ENCODE measurements at places on chromosomes 7 and 10.

- no peak for DNase-seq
Measured at GRCh38 chr7:70631718-70632117, 500.2 kb upstream of the GALNT17 start.

- no peak for DNase-seq
Measured at GRCh38 chr7:22787951-22788350, 34.7 kb downstream of the TOMM7 start.

- DNase-seq, result no peak
Measured at GRCh38 chr10:78181381-78182055, 147.9 kb downstream of the RPS24 start.

- DNase-seq, result peak; percentile 32
Measured at GRCh38 chr7:36723951-36724664, at the start of gene AOAH. AOAH (minus strand) TSS chr7:36724494; CDS start chr7:36724148, 346 bp downstream.

DNA sequence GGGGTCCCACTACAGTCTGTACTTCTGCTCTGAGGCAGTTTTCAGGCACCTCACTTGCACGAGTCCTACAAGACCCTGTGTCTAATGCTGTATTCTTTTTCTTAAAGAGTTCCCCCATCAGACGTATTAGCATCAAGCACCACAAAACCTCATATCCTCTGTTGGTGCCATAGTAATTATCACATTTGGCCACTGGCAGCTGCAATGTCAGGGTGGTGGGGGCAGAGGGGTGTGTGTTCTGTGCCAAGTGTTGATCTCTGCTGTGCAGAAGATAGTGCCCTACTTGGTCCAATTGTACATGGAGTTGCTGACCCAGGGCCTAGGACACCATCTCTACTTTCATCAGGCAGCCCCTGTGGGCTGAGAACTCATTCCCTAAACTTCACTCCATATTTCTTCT is 20.0 kb upstream of the JAZF1 start:
- no peak for DNase-seq

DNA sequence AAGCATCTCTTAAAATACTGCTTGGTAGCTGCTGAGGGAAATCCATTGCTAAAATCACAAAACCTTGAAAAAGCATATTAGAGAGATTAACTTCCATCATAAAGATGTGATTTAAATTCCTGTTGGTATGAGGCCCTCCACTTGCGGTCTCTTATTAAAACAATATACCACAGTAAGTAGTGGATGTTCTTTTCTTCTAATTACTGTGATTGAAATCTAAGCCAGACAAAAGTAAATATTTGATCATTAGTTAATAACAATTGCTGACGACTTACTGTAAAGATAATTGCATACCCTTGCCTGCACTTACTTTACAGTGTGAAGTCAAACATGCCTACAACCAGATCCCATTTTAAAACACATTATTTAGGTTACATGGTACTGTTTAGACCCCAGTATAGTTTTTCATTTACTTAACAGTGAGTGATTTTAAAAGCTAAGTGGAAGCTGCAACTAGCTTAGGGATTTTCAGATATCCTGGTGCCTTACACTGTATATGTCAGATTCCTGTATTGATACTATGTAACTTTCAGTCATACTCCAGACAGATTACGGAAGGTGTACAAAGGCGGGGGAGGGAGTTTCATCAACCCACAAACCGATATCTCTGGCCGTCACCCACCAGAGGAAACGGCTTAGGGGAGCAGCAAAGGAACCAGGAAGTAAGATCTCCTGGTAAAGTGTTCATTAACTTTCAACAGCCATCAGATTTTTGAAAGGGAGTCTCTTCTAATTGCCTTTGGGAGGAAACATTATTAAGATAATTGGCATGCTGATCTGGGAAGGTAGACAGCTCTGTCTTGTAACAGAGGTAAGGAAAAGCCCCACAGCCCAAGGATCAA is 986 bp downstream of the NRP1 start:
- DNase-seq, result no peak

- no peak for DNase-seq
Measured at GRCh38 chr7:23100697-23101096, 4.9 kb upstream of the KLHL7 start.

- no peak for DNase-seq
Measured at GRCh38 chr10:100996678-100997359, 2.8 kb upstream of the LZTS2 start.

GRCh38 chr7:91398341-91398740 is 134.1 kb downstream of the FZD1 start:
- no peak for DNase-seq

DNA sequence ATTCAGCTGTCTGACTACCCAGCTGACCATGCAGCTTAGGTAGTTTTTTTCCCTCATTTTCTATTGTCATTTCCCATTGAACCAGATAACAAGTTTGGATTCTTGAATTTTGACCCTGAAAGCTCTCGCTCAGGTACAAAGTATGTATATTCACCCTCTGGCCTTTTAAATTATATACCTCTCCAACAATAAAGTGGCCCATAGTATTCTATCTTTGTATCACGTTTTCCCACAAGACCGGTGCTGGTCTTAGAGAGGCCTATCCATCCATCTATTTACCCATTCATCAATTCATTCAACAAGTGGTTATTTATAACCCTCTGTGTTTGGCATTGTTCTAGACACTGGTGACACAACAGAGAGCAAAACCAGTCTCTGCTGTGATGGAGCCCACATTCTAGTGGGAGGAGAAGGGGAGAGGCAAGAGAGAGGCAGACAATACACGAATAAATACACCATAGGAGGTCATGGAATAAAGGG is 35.2 kb upstream of the NPSR1 start:
- no peak for DNase-seq

DNA sequence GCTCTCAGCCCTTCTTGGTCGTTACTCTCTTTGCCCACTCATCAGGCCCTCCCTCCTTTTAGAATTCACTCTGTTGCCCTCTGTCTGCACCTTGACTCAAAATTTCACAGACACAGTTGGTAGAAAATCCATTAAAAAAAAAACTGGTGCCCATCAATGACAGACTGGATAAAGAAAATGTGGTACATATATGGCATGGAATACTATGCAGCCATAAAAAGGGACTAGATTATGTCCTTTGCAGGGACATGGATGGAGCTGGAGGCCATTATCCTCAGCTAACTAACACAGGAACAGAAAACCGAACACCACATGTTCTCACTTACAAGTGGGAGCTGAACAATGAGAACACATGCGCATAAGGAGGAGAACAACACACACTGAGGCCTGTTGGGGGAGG is 115.7 kb downstream of the PARP12 start:
- DNase-seq, result no peak

- no peak for DNase-seq
Measured at GRCh38 chr7:94580601-94581000, 71.0 kb downstream of the CASD1 start.

DNA sequence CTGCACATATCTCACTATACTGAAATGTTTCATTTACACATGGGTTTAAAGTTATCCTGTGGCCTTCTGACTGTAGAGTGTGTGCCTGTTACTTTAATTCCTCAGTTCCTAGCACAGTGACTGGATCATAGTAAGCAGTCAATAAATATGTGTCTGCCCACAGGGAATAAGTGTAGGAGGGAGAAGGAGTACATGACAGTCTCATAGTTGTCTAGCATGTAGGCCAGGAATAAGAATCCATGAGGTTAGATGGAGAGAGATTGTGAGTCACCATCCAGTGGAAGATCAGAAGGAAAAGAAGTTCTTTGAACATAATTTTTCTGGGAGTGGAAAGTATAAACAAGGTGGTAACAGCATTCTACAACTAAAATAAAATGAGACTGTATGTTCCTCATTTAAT is 36.6 kb upstream of the SEMA3A start:
- DNase-seq, result no peak

GRCh38 chr10:124013916-124014315 is 79.5 kb downstream of the CHST15 start:
- DNase-seq, result no peak

GRCh38 chr10:48659790-48660189 is 24.9 kb upstream of the WDFY4 start:
- DNase-seq, result no peak

DNA sequence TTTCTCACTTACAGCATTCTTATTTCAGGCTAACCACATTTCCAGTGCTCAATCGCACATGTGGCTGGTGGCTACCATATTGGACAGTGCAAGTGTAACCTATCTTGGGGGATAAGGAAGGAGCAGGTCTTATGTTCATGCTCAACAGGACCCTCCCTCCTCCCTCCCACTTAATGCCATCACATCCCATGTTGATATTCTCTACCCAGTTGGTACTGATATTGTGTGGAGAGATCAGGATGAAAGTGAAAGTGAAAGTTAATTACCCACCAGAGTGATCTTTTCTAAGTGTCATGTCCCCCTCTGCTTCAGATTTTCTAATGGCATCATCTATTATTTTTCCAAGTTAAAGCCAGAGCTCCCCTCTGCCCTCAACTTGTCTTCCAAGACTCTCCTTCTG is 91.6 kb downstream of the BMPER start:
- no peak for DNase-seq

GRCh38 chr7:111009526-111010040 is 81.3 kb upstream of the LRRN3 start:
- DNase-seq, result no peak

- DNase-seq, result no peak
Measured at GRCh38 chr10:131111007-131111406, 200.5 kb downstream of the TCERG1L start.

- no peak for DNase-seq
Measured at GRCh38 chr10:29319205-29319781, 30.4 kb downstream of the LYZL1 start.

DNA sequence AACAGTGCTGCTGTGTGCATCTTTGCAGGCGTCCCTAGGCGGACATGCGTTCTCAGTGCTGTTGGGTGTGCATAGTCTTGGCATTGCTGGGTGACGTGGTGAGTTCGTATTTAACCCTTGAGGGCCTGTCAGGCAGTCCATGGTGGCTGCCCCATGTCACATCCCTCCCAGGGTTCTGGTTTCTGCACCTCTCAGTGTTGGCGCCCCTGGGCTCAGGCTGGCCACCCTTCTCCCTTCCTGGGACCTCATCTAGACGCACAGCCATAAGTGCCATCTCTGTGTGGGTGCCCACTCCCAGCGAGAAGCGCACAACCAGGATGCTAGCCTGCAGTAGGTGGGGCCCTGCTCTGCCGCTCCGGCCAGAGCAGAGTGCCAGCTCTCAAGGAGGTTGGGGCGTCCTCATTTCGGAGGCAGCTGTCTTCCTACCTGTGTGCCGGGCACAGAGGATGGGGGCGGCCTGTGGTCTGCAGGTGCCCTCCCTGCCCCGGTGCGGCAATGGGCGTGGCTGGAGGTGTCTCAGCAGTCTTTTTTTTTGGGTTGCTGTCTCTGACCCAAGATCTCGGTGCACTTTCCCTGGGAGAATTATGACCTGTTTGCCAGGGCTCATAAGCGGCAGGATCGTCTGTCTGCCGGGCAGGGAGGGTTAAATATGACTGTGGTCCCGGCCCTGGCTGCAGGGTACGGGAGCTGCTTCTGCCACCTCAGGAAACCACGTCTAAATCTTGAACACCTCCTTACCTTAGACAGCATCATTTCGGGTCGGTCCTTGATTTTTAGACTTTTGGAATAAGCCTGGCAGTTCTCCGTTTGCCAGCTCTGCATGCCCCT is 6.5 kb downstream of the INPP5A start:
- no peak for DNase-seq

DNA sequence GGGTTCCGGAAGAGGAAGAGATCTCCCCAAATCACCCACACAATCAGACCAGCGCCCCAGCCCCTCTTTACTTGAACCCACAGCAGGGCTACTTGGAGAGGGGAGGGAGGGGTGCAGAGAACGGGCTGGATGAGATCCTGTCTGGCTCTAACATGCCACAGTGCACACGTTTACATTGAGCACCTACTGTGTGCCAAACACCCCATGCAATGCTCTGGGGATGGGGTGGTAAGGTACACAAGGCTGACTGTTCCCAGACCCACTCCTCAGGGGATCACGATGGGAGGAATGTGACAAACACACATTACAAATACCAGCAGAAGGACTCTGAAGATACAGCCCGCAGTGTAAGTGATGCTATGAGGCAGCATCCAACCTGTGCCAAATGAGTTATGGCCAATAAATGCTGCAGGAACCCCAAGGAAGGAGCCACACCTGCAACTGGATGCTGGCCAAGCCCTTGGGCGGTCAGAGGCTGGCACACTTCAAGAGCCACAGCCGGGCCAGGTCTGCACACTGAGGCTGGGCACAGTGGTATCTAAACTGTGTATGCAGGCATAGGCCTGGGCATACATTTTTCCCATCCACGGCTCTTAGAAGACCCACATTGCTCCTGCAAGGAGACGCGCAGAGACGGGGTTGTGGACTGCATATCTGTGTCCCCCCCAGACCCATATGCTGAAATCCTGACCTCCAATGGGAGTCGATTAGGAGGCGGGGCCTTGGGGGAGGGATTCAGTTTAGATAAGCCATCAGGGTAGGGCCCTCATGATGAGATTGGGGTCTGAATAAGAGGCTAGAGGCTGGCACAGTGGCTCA is 6.4 kb downstream of the SPOCK2 start:
- no peak for DNase-seq

GRCh38 chr7:47291461-47292081 is 290.3 kb downstream of the TNS3 start:
- no peak for DNase-seq

DNA sequence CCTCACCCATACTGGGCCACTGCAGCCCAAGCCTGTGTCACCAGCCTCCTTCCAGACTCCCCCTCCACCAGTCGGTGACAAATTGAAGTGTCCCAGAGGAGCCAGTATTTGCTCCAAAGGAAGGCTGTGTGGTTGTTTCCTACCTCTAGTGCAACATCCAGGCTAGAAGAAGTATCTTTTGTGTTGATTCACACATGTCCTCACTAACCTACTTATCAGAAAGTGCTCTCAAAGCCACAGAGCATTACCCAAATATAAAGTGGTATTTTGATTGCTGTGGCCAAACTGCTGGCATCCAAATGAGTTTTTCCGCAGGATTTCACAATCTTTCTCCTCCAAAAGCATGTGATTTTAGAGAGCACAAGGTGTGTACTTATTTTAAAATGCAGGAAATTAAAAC is 134.8 kb downstream of the CUL2 start:
- DNase-seq, result no peak

DNA sequence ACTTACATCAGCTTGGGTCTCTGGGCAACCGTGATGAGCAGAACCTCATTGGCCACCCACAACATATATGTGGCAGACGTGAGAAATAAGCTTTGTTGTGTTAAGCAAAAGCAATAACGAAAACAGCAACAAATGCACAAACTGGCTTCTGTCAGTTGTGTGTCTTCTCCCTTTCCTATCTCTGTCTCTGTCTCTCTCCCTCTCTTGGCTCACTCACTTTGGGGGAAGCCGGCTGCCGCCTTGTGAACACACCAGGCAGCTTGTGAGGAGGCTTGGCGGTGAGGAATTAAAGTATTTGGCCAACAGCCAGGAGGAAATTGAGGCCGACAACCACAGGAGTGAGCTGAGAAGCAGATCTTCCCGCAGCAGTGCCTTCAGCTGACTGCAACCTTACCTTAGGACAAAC is 21.9 kb upstream of the CDCA7L start:
- no peak for DNase-seq

GRCh38 chr10:130027716-130028464 is 63.8 kb upstream of the EBF3 start:
- DNase-seq, result no peak

DNA sequence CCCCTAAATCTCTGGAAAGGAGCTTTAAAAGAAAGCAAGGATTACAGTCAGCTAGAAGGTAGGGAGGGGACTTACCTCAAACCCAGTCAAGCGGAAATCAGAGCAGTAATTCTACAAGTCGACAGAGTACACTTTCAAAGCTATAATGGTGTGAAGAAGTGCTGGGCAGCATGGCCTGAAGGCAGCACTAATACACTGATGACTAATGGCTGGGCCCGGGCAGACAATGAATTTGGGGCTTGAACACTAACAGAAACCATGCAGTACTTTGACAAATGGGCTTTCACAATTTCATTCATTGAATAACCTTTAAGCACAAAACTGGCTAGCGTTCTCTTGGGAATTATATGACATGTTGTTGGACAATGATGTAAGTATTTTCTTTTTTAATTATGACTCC is 4.7 kb downstream of the GLI3 start:
- DNase-seq, result no peak
